Osteocyte (in vitro differentiated cells): ENCODE measurements at places on chromosomes 12 and 14.
A peak's percentile ranks its signal among the peaks of the same experiment; 100 is the strongest.

GRCh38 chr14:22381408-22381760, 207.6 kb downstream of the DAD1 start:
- no peak for DNase-seq
- H3K27me3 ChIP-seq, result peaks cover 18% of the 10 kb centered on the region
- H3K4me3 ChIP-seq, result no peak overlapping the region
- peak overlapping the region; percentile 60 for H3K27ac ChIP-seq
- peaks cover 21% of the 10 kb centered on the region for H3K4me1 ChIP-seq
- no peaks in the 10 kb centered on the region for H3K36me3 ChIP-seq

GRCh38 chr12:82912406-82912805, 225.7 kb downstream of the TMTC2 start:
- H3K4me3 ChIP-seq, result no peak overlapping the region
- DNase-seq, result no peak
- peaks cover 18% of the 10 kb centered on the region for H3K4me1 ChIP-seq
- H3K27ac ChIP-seq, result no peak overlapping the region

DNA sequence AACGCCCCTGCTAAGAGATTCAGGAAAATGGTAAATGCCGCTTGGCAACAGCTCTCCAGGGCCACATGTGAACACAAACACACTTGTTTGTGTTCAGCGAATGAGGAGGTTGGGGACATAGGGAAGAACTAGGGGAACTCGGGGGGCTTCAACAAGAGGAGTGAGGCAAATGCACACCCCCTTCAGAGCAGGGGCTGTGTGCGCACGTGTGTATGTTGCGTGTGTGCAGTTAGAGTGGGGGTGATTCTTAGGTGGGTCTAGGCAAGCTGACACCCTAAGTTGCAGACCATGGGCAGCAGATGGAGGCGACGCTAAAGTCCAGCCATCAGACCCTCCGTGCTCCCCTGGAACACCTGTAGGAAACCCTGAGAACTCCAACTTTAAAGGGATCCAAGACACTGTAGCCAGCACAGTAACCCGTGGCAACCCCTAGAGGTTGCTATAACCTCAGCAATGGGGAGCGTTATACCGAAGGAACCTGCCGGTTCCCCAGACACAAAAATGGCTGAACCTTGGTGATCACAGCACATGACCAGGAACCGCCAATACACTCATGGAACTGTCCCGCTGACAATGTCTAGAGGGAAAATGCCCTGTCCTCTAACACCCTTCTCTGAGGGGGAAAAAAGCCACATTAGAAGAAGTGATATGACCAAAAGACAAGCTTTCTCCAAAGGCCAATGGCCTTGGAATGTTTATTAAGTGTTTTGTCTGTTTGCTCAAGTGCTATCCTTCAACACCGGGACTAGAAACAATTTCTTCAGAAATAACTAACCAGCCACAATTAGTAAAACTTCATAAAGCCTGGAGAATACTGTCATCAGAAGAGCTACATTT, 86.5 kb upstream of the CEP83 start:
- peaks cover 2% of the 10 kb centered on the region for H3K27me3 ChIP-seq
- H3K4me1 ChIP-seq, result no peaks in the 10 kb centered on the region
- no peaks in the 10 kb centered on the region for H3K36me3 ChIP-seq

- no peak for DNase-seq
- H3K4me3 ChIP-seq, result no peak overlapping the region
- no peaks in the 10 kb centered on the region for H3K4me1 ChIP-seq
- H3K27ac ChIP-seq, result no peak overlapping the region
- no peaks in the 10 kb centered on the region for H3K27me3 ChIP-seq
Observed at GRCh38 chr12:130090542-130090941, 71.7 kb upstream of the FZD10 start.

- no peak overlapping the region for H3K27ac ChIP-seq
- no peak overlapping the region for H3K4me3 ChIP-seq
- peaks cover 2% of the 10 kb centered on the region for H3K4me1 ChIP-seq
- H3K36me3 ChIP-seq, result no peaks in the 10 kb centered on the region
Observed at GRCh38 chr12:120674097-120674636, 12.8 kb upstream of the MLEC start.

DNA sequence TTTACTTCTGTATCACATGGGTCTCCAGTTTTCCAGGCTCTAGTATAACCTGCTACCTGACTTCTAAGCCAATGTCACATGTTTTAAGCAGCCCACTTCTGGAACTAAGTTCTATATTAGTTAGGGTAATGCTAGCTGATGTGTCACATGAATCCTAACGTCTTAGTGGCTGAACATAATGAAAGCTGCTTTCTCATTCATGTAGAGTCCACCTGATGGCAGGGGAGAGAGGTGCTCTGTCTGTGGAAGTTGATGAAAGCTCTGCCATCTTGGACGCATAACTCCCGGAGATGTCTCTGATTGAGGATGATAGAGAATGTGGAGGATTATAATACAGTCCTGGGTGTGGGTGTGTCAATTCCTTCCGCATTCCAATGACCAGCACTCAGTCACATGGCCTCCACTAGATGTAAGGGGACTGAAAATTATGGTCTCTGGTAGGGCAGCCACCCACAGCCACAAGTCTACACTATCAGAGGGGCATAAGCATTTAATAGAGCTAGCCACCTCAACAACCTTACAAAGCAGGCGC, 234.4 kb upstream of the CRY1 start:
- DNase-seq, result no peak
- H3K27me3 ChIP-seq, result peaks cover 31% of the 10 kb centered on the region
- no peaks in the 10 kb centered on the region for H3K36me3 ChIP-seq

GRCh38 chr14:34649344-34649743, 19.4 kb upstream of the SNX6 start:
- no peaks in the 10 kb centered on the region for H3K36me3 ChIP-seq
- no peak overlapping the region for H3K4me3 ChIP-seq
- H3K27me3 ChIP-seq, result no peaks in the 10 kb centered on the region
- DNase-seq, result no peak

- no peaks in the 10 kb centered on the region for H3K27me3 ChIP-seq
- H3K36me3 ChIP-seq, result no peaks in the 10 kb centered on the region
- peaks cover 4% of the 10 kb centered on the region for H3K4me1 ChIP-seq
- no peak overlapping the region for H3K27ac ChIP-seq
- no peak overlapping the region for H3K4me3 ChIP-seq
- DNase-seq, result no peak
Observed at GRCh38 chr14:83714151-83714550, 1815.8 kb upstream of the FLRT2 start.

DNA sequence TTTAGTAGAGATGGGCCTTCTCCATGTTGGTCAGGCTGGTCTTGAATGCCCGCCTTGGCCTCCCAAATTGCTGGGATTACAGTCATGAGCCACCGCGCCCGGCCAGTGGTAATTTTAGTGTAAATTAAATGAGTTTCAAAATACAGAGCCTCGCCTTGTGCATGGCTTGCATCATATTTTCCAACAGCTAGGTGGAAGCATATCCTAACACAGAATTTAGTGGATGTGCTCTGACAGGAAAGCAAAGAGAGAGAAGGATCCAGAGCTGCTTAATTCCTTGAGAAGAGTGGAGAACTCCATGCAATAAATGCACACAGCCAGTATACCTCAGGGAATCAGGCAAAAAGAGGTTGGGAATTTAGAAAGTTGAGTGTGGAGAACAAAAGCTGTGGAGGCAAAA, 2.5 kb downstream of the OR6C2 start:
- H3K36me3 ChIP-seq, result no peaks in the 10 kb centered on the region
- no peaks in the 10 kb centered on the region for H3K4me1 ChIP-seq
- no peak overlapping the region for H3K27ac ChIP-seq
- no peak overlapping the region for H3K4me3 ChIP-seq
- H3K27me3 ChIP-seq, result peaks cover 3% of the 10 kb centered on the region
- DNase-seq, result no peak

- no peaks in the 10 kb centered on the region for H3K27me3 ChIP-seq
- no peak for DNase-seq
- H3K36me3 ChIP-seq, result no peaks in the 10 kb centered on the region
- no peak overlapping the region for H3K27ac ChIP-seq
- H3K4me1 ChIP-seq, result no peaks in the 10 kb centered on the region
- H3K4me3 ChIP-seq, result no peak overlapping the region
Observed at GRCh38 chr12:84375449-84376170, 537.0 kb downstream of the SLC6A15 start.

- no peak overlapping the region for H3K4me3 ChIP-seq
- no peak overlapping the region for H3K27ac ChIP-seq
- no peaks in the 10 kb centered on the region for H3K4me1 ChIP-seq
- no peak for DNase-seq
- no peaks in the 10 kb centered on the region for H3K36me3 ChIP-seq
Observed at GRCh38 chr12:73514672-73515071, 1023.0 kb upstream of the ATXN7L3B start.

- H3K4me3 ChIP-seq, result no peak overlapping the region
- peaks cover 90% of the 10 kb centered on the region for H3K36me3 ChIP-seq
- no peak overlapping the region for H3K27ac ChIP-seq
- no peaks in the 10 kb centered on the region for H3K4me1 ChIP-seq
- H3K27me3 ChIP-seq, result no peaks in the 10 kb centered on the region
Observed at GRCh38 chr12:133105620-133106019, 24.5 kb downstream of the ZNF891 start.

- H3K4me1 ChIP-seq, result peaks cover 67% of the 10 kb centered on the region
- H3K27ac ChIP-seq, result peak overlapping the region; percentile 95
- H3K27me3 ChIP-seq, result no peaks in the 10 kb centered on the region
- no peak for DNase-seq
- H3K4me3 ChIP-seq, result peak overlapping the region; percentile 74
Observed at GRCh38 chr14:89813617-89814031, 140.9 kb downstream of the EFCAB11 start.

- H3K27me3 ChIP-seq, result peaks cover 15% of the 10 kb centered on the region
- no peak overlapping the region for H3K4me3 ChIP-seq
- peaks cover 29% of the 10 kb centered on the region for H3K4me1 ChIP-seq
- H3K27ac ChIP-seq, result no peak overlapping the region
- DNase-seq, result no peak
Observed at GRCh38 chr14:95703805-95704204, 10.1 kb downstream of the TCL1A start.

DNA sequence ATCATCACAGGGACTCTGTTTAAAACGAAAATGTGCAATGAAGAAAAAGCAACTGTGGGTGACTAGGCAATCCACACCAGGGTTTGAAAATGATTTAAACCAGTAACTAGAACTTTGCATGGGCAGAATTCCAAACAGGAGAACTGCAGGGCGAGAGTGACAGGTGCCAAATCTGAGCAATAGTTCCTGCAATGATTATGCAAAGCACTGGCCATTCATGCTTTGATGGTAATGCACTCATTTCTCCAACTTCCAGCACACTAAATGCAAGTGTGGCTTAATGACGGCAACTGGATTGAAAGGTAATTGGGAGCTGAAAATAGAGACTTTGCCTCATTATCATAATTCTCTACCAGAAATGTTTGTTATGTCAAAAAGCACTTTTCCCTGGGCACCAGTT, 140.5 kb upstream of the TMCC3 start:
- H3K4me1 ChIP-seq, result peaks cover 21% of the 10 kb centered on the region
- no peaks in the 10 kb centered on the region for H3K36me3 ChIP-seq
- H3K27me3 ChIP-seq, result peaks cover 15% of the 10 kb centered on the region
- H3K4me3 ChIP-seq, result no peak overlapping the region
- DNase-seq, result no peak

DNA sequence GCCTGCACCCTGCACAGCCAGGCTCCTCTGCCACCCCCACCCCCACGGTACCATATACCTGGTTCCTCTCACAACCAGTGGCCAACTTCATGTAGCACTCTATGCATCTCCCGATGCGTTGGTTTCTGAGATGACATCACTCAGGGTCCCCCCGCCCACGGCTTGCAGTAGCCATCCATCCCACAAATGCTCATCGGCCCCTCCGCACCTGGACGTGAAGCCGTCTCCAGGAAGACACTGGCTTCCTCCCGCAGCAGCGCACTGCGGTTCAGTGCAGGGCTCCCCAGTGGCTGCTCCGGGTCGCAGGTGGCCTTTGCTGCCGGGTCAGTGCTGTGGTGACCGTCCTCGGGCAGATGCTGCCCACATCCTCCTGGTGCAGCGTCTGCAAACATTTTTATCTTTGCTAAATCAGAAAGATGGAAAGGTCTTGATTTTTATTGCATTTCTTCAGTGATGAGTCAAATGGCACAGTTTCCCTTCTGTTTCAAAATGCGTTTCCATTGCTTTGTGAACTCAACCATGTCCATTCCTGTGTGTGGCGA, 27.5 kb upstream of the MMP17 start:
- no peak overlapping the region for H3K27ac ChIP-seq
- peaks cover 21% of the 10 kb centered on the region for H3K36me3 ChIP-seq
- DNase-seq, result no peak
- no peaks in the 10 kb centered on the region for H3K27me3 ChIP-seq

- H3K27me3 ChIP-seq, result peaks cover 2% of the 10 kb centered on the region
- H3K27ac ChIP-seq, result no peak overlapping the region
- no peak overlapping the region for H3K4me3 ChIP-seq
- DNase-seq, result no peak
- peaks cover 4% of the 10 kb centered on the region for H3K4me1 ChIP-seq
Observed at GRCh38 chr12:102528111-102528510, 47.7 kb upstream of the IGF1 start.

DNA sequence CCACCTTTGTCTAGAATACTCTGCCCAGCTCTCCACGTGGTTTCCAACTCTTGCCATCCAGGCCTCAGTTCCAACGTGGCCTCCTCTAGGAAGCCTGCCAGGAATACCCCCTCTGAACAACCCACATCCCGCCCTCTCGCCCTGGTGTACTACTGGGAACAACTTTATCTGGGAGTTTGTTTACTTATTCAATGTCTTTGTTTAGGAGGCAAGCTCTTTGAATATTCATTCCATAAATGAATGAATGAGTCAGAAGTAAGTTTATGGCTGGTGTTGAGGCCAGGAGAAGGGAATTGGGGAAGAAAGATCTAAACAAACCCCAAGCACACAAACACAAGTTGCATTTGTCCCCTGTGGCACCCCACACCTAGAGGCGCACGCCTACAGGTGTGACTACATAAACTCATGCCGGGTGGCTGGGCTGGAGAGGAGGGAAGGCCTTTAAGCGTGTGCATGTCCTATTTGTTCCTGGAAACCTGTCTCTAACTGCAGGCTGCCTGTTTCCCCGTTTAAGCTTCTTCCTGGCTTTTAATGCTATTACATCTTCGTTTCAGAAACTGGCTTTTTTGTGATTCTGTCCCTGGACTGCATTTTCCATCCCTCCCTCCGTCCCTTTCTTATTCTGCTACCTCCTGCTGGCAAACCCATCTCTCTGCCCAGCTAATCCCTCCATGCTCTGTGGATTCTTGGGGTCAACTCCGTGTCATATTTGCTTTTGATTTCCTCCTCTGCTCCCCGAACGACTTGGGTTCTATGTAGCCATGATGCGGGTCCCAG, 57.9 kb downstream of the FZD10 start:
- no peaks in the 10 kb centered on the region for H3K27me3 ChIP-seq
- no peaks in the 10 kb centered on the region for H3K4me1 ChIP-seq
- DNase-seq, result no peak

GRCh38 chr14:48937541-48938195, 648.5 kb downstream of the RPS29 start:
- no peaks in the 10 kb centered on the region for H3K36me3 ChIP-seq
- DNase-seq, result no peak

- no peak for DNase-seq
- H3K4me3 ChIP-seq, result no peak overlapping the region
- H3K4me1 ChIP-seq, result no peaks in the 10 kb centered on the region
- H3K36me3 ChIP-seq, result no peaks in the 10 kb centered on the region
- H3K27ac ChIP-seq, result no peak overlapping the region
- no peaks in the 10 kb centered on the region for H3K27me3 ChIP-seq
Observed at GRCh38 chr14:22780105-22780679, 13.7 kb downstream of the OXA1L start.
